Psoas muscle (tissue), 8 donors: ENCODE measurements at places on chromosomes 5 and 9.

GRCh38 chr9:97578846-97579245 is 54.3 kb downstream of the TSTD2 start:
- H3K4me3 ChIP-seq = no peak overlapping the region
- peaks cover 23% of the 10 kb centered on the region for H3K36me3 ChIP-seq
- peak overlapping the region; percentile 9 for H3K27ac ChIP-seq
- peaks cover 7% of the 10 kb centered on the region for H3K4me1 ChIP-seq

GRCh38 chr5:181043285-181044092 is 3.4 kb downstream of the BTNL9 start:
- DNase-seq = no peak
- H3K4me1 ChIP-seq = no peaks in the 10 kb centered on the region
- H3K36me3 ChIP-seq = no peaks in the 10 kb centered on the region
- no peaks in the 10 kb centered on the region for H3K27me3 ChIP-seq
- peak overlapping the region; percentile 46 for H3K27ac ChIP-seq

DNA sequence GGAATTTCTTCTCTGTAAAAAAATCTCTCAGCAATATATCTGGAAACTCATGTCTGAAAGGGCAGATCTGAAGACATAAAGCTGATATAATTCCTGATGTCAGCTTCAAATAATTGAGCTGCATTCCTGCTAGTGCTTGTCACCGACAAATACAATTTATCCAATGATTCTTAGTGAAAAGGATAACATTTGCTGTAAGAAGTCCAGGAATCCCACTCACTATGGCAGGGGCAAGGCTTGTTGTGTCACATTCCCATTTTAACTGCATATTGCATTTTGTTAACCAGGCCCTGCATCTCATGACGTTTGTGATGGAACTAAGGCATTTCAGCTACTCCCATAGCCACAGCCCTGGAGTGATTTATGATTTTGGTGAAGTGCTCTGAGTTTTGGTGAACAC is 160.1 kb upstream of the DAB2 start:
- no peak overlapping the region for H3K4me3 ChIP-seq
- no peak for DNase-seq
- no peaks in the 10 kb centered on the region for H3K27me3 ChIP-seq
- no peaks in the 10 kb centered on the region for H3K36me3 ChIP-seq

DNA sequence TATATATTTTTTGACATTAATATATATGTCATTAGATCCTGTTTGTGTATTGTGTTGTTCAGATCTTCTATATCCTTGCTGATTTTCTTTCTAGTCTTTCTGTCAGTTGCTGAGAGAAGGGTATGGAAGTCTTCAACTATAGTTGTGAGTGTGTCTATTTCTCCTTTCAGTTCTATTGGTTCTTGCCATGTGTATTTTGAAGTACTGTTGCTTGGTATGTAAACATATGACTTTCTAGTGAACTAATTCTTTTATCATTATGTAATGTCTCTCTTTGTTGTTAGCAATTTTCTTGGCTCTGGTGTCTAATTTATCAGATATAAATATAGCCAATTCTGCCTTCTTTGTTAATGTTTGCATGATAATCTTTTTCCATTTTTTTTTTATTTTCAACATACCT is 84.3 kb upstream of the CAST start:
- no peak for DNase-seq
- H3K27ac ChIP-seq = no peak overlapping the region
- no peaks in the 10 kb centered on the region for H3K4me1 ChIP-seq
- H3K36me3 ChIP-seq = no peaks in the 10 kb centered on the region
- no peak overlapping the region for H3K4me3 ChIP-seq

GRCh38 chr5:154740957-154741356 is 14.2 kb upstream of the LARP1 start:
- DNase-seq = peak; percentile 73
- H3K36me3 ChIP-seq = no peaks in the 10 kb centered on the region
- no peak overlapping the region for H3K4me3 ChIP-seq
- peak overlapping the region; percentile 67 for H3K27ac ChIP-seq
- peaks cover 18% of the 10 kb centered on the region for H3K4me1 ChIP-seq

DNA sequence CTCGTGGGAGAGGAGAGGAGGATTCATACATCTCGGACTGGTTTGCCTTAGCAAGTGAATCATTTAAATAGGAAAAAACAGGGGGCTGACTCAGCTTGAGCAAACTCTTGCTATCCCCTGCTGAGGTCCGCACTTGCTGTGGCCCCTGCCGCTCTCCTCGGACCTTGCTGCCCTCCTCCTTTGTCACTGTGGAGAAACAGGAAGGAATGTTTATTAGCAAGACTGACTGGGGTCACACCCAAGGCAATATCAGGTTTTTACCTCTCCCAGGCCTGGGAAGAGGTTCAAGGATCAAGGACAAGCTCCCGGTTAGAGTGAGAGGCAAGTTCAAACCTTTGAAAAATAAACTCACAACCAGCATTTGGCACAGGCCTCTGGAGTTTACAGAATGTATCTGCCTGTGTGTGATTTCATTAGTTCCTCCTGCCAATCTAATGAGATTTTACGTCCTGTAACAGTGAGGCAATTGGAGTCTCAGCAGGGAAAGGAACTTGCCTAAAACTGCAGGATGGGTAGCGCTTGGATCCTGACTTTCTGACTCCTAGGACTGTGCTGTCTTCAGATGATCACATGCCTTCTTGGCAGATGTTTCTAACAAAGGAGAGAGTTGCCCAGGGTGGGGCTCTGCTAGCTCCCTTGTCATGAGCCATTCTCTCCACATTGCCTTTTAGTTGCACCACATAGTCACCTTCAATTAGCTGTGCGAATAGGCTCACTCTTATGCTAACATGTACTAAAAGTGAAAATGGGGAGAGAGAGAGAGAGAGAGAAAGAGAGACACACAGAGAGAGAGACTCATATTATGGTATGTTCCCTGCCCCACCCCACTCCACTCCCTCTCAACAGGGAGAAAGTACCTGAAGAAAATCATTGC is 108.6 kb upstream of the CDKN2B start:
- H3K4me1 ChIP-seq = no peaks in the 10 kb centered on the region
- peak; percentile 48 for DNase-seq
- no peak overlapping the region for H3K4me3 ChIP-seq
- no peaks in the 10 kb centered on the region for H3K36me3 ChIP-seq

GRCh38 chr5:103117471-103117991 is 2.4 kb downstream of the GIN1 start:
- peaks cover 38% of the 10 kb centered on the region for H3K4me1 ChIP-seq
- no peak for DNase-seq
- no peak overlapping the region for H3K4me3 ChIP-seq
- H3K36me3 ChIP-seq = no peaks in the 10 kb centered on the region

DNA sequence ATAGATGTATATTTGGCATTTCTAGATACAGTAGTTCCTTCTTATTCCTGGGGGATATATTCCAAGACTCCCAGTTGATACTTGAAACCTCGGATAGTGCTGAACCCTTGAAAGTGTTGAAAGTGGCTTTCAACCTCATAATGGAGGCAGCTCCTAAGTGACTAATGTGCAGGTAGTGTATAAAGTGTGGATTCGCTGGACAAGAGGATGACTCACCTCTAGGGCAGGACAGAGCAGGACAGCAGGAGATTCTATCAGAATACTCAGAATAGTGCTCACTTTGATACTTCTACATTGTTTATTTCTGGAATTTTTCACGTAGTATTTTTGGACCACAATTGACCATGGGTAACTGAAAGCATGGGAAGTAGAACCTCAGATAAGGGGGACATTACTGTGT is 1138.9 kb upstream of the WWC1 start:
- no peak for DNase-seq
- no peaks in the 10 kb centered on the region for H3K27me3 ChIP-seq
- no peak overlapping the region for H3K27ac ChIP-seq
- H3K4me3 ChIP-seq = no peak overlapping the region
- H3K36me3 ChIP-seq = no peaks in the 10 kb centered on the region

DNA sequence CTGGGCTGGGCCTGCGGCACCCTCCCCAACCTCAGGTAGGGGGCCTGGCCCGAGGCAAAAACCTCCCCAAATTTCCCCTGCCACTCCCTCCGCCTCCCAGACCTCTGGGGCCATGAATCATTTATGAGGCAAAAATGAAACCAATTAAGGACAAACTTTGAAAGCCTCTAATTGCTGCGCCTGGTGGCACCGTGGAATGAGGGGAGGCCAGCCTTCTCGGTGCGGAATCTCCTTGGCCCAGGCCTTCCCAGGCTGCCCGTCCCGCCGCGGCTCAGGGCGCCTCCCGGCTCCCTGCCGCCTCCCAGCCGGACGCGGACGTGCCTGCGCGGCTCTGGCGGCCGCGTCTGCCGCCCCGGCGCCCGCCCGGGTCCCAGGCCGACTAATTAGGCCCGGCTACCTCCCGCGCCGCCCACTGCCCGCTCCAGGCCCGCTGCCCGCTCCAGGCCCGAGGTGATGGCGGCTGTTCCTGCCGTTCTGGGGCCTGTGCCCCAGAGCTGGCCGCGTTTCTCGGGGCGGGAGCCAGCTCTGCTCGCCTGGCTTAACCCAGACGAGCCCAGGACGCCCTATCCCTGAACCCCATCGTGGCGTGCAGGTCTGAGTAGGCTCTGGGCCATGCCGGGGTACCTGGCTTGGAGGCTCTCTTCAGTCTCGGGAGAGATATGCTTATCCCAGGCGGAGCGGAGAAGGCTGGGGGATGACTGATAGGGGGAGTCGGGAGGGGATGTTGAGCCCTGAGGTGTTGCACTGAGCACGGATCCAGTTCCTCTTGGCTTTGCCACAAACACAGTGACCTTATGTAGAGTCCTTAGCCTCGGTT is 20.1 kb downstream of the CXXC5 start:
- DNase-seq = peak; percentile 82
- H3K36me3 ChIP-seq = no peaks in the 10 kb centered on the region
- no peaks in the 10 kb centered on the region for H3K27me3 ChIP-seq
- peak overlapping the region; percentile 67 for H3K4me3 ChIP-seq

DNA sequence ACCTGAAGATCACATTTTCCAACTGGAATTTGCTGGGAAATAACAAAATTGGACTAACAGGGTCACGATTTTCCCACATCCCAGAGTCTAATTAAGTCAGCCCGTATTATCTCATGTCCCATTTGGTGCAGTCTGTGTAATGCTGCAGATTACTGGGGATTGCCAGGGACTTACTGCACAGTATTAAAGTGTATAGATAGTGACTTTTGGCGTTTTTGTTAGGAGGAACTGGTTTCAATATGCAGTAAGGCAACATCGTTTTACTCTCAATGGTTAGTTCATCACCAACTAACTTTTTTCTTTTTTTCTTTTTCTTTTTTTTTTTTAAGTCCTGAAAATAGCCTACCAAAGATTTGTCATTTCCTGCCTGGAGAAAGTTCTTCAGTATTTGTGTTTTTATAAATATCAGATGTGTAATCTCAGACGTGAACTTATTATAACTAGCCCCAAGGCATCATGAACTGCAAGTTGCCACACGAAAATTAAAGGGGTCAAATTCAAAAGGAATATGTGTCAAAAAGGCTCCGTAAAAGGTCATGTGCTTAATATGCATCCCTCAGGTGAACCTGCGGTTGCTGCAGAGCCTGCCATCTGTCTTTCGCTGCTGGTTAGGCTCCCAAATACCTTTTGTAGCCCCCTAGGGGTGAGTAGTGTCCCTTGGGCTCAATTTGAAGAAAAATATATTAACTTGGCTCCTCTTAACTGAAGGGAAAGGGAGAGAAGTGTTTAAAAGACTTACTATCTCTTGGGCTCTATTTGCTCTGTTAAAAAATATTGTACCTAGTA is 176.7 kb upstream of the ADAMTSL1 start:
- H3K27me3 ChIP-seq = no peaks in the 10 kb centered on the region
- H3K4me3 ChIP-seq = no peak overlapping the region
- H3K27ac ChIP-seq = no peak overlapping the region
- no peaks in the 10 kb centered on the region for H3K36me3 ChIP-seq
- no peaks in the 10 kb centered on the region for H3K4me1 ChIP-seq
- no peak for DNase-seq

GRCh38 chr5:79560771-79561524 is 47.0 kb upstream of the HOMER1 start:
- no peak overlapping the region for H3K4me3 ChIP-seq
- peak overlapping the region; percentile 38 for H3K27ac ChIP-seq
- H3K4me1 ChIP-seq = peaks cover 17% of the 10 kb centered on the region
- H3K27me3 ChIP-seq = no peaks in the 10 kb centered on the region
- no peaks in the 10 kb centered on the region for H3K36me3 ChIP-seq

- H3K27me3 ChIP-seq = no peaks in the 10 kb centered on the region
- DNase-seq = no peak
- H3K4me3 ChIP-seq = no peak overlapping the region
- H3K27ac ChIP-seq = peak overlapping the region; percentile 44
- peaks cover 25% of the 10 kb centered on the region for H3K4me1 ChIP-seq
Measured at GRCh38 chr5:88925692-88926490, 42.9 kb upstream of the MEF2C start.

DNA sequence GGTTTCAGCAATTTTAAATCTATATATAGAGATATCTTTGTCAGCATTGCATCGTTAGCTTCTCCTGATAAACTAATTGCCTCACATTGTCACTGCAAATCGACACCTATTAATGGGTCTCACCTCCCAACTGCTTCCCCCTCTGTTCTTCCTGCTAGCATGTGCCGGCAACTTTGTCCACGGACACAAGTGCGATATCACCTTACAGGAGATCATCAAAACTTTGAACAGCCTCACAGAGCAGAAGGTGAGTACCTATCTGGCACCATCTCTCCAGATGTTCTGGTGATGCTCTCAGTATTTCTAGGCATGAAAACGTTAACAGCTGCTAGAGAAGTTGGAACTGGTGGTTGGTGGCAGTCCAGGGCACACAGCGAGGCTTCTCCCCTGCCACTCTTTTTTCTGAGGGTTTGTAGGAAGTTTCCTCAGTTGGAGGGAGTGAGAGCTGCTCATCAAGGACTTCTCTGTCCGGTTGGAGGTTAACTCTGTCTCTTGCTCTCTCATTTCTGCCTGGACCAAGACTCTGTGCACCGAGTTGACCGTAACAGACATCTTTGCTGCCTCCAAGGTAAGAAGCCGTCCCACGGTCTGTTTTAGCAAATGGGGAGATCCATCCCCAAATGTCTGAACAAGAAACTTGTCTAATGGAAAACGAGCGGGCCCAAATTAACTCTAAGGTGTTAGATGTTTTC is at the start of gene IL4:
Gene IL4, plus strand, starts transcription at position 51 of the 692 bp plus-strand sequence. Its CDS starts 62 bp downstream, at position 113.
- DNase-seq = no peak
- no peaks in the 10 kb centered on the region for H3K4me1 ChIP-seq
- H3K36me3 ChIP-seq = no peaks in the 10 kb centered on the region
- no peaks in the 10 kb centered on the region for H3K27me3 ChIP-seq
- no peak within 1 kb of the TSS for H3K27ac ChIP-seq
- no peak within 1 kb of the TSS for H3K4me3 ChIP-seq

DNA sequence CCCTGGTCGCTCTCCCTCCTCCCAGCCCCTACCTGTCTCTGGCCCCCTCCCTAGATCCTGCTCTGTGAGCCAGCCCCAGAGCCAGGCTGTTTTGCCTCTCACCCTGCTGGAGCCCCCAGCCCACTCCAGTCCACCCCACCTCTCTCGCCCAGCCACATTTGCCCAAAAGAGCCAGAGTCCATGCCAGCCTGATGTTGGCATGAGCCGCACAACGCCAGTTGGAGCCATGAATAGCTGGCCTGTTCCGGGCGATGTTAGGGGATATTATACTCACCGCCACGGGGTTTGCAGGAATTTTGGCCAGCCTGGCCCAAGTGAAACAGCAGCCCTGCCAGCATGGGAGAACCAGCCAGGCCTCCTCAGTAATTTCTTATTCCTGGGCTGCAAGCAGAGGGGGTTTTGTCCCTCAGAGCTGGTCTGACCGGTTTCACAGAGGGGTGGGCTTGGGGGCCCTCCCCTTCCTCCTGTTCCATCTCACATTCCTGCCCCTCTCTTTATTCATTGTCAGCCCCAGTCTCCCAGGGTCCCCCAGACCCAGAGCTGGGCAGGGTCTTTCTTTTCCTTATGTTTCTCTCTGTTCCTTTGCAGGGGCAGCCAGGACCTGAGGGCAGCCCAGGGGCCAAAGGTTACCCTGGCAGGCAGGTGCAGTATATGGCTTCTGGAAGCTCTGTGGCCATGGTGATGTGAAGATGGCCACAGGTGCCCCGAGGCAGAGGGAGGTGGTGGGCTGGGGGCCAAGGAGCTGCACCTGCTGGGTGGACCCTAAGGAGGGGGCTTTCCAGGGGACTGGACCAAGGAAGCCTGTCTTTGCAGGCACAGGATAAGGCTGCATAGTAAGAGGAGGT is 50.1 kb downstream of the COL27A1 start:
- peak; percentile 80 for DNase-seq
- H3K4me3 ChIP-seq = no peak overlapping the region
- no peaks in the 10 kb centered on the region for H3K36me3 ChIP-seq
